ENCODE measurements at places on chromosomes 11 and 22.

DNA sequence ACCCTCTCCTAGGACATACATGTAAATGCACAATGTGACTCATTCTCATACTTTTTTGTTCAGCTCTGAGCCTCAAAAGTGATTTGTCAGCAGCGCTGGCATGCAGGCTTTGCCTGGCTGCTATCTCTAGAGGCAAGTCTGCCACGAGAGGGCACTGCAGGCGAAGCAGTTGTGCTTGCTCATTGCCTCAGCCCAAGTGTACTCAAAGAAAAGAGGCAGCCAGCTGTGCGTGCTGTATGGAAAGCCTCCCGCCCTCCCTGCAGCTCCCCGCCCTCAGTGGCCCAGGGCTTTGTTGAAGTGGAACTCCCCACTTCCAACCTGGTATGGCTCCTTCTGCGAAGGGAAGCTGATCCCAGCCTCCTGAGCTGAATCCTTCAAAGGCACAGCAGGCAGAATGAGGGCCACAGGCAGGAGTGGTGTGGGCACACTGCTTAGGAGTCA, 16.3 kb downstream of the SDHAF2 start:
- peak; percentile 57 for DNase-seq

DNA sequence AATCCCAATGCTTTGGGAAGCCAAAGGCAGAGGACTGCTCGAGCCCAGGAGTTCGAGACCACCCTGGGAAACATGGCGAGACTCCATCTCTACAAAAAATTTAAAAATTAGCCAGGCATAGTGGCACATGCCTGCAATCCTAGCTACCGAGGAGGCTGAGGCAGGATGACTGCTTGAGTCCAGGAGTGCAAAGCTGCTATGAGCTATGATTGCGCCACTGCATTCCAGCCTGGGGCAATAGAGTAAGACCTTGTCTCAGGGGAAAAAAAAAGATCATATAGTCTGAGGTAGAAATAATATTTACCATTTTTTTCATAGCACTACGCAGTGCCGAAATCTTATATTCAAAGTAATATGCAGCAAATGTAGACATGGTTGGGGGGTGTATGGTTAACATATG, 47.8 kb downstream of the MRTFA start:
- DNase-seq = no peak

DNA sequence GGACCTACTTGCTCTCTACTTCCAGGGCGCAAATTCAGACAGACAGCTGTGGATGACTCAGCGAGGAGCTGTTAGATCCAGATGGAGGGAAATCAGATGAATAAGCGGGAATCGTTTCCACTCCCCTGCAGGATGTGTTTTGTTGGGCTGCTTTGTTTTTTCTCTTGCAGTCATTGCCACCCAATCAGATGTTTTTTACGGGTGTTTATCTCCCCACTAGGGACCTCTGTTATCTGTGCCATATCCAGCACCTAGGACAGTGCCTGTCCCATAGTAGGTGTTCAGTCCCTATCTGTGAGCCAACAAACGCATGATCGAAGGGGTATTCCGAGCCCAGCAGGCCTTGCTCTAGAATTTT, 51.1 kb upstream of the PARVG start:
- DNase-seq = no peak

- DNase-seq = no peak
Observed at GRCh38 chr22:36143066-36143815, 17.3 kb downstream of the APOL3 start.

DNA sequence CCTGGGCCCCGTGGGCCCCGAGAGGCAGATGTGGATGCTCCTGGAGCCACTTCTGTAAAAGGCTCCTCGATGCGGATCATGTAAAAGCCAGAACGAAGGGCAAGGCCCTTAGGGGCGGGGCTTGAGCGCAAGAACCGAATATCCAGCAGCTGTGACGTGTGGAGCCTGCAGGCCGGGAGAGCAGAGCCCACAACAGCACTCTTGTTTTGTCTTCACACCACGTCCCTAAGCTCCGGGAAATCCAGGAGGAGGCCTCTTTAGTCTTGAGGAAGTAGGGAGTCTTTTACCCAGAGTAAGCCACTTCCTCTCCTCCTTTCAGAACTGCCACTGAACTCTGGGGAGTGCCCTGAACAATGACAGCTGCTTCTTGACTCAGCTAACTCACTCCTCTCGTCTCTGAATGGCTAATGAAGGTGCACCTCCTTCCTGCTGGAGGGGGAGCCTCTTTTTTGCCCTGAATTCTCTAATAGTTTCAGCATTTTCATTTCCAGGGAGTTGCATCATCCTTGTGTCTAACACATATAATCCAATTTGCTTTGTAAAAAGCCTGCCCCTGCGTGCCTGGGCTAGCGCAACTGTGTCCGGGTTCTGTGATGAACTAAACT, 12.5 kb downstream of the L3MBTL2 start:
- no peak for DNase-seq

GRCh38 chr11:13338427-13339069, 61.0 kb downstream of the BMAL1 start:
- DNase-seq = no peak
